Cardiac muscle cell (in vitro differentiated cells and primary cell): ENCODE measurements at places on chromosomes 12 and 14. TPM values are rescaled to one million over a fixed set of nuclear protein-coding genes. Genes with fewer than 3 reads are reported as not detected.

Gene GPR162
- polyA plus RNA-seq: 29.2 and 38.6 TPM in 2 replicates

Gene RNASE7
- polyA plus RNA-seq: not detected in 2 replicates

Gene RABGGTA
- polyA plus RNA-seq: 43.7 and 45.2 TPM in 2 replicates

Gene AQP5
- polyA plus RNA-seq: 0.56 and 0.74 TPM in 2 replicates

Gene GLIPR1L1
- not detected in 2 replicates for polyA plus RNA-seq

GRCh38 chr12:27965411-27965810 lies 7.1 kb downstream of the PTHLH start:
- no peak overlapping the region for H3K27ac ChIP-seq
- H3K4me3 ChIP-seq: no peak overlapping the region
- H3K4me1 ChIP-seq: peaks cover 4% of the 10 kb centered on the region
- peak; percentile 15 for DNase-seq
- H3K36me3 ChIP-seq: no peaks in the 10 kb centered on the region

- H3K36me3 ChIP-seq: no peaks in the 10 kb centered on the region
- H3K27me3 ChIP-seq: no peaks in the 10 kb centered on the region
- H3K4me1 ChIP-seq: no peaks in the 10 kb centered on the region
- H3K27ac ChIP-seq: no peak overlapping the region
- no peak for DNase-seq
Measured at GRCh38 chr12:63816031-63816430, 28.5 kb upstream of the SRGAP1 start.

DNA sequence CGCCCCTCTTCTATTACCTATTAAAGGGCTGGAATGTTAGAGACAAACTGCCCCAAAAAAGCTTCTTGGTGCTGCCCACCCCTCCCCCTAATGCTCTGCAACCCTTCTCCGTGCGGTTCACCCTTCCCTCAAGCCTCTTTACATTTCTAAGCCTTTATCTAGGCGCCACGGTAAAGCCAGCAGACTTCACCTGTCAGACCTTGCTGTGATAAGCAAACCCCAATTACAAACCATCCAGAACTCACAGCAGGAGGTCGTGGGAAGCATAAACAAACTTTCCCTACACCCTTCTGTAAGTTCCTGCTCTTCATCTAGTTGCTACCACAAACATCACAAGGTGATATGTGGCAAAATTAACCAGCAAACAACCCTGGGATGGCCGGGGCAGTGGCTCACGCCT lies 56.8 kb downstream of the MOK start:
- H3K27me3 ChIP-seq: no peaks in the 10 kb centered on the region
- peaks cover 34% of the 10 kb centered on the region for H3K4me1 ChIP-seq
- peak overlapping the region; percentile 67 for H3K27ac ChIP-seq
- no peak for DNase-seq

- no peaks in the 10 kb centered on the region for H3K4me1 ChIP-seq
- H3K27me3 ChIP-seq: no peaks in the 10 kb centered on the region
- no peak overlapping the region for H3K27ac ChIP-seq
- no peak overlapping the region for H3K4me3 ChIP-seq
- H3K36me3 ChIP-seq: no peaks in the 10 kb centered on the region
Measured at GRCh38 chr14:29240066-29240465, 473.5 kb downstream of the FOXG1 start.

- no peaks in the 10 kb centered on the region for H3K27me3 ChIP-seq
- DNase-seq: peak; percentile 69
- H3K4me1 ChIP-seq: peaks cover 31% of the 10 kb centered on the region
Measured at GRCh38 chr14:55572578-55572977, 7.4 kb upstream of the KTN1 start.

- no peaks in the 10 kb centered on the region for H3K36me3 ChIP-seq
- H3K4me1 ChIP-seq: peaks cover 45% of the 10 kb centered on the region
- H3K4me3 ChIP-seq: peak overlapping the region; percentile 83
- H3K27ac ChIP-seq: no peak overlapping the region
Measured at GRCh38 chr14:32079264-32079663, 2.2 kb downstream of the ARHGAP5 start.
